ENCODE measurements at places on chromosomes 11 and 22.

GRCh38 chr22:24230911-24231656, 13.8 kb downstream of the GGT5 start:
- peak; percentile 48 for DNase-seq

DNA sequence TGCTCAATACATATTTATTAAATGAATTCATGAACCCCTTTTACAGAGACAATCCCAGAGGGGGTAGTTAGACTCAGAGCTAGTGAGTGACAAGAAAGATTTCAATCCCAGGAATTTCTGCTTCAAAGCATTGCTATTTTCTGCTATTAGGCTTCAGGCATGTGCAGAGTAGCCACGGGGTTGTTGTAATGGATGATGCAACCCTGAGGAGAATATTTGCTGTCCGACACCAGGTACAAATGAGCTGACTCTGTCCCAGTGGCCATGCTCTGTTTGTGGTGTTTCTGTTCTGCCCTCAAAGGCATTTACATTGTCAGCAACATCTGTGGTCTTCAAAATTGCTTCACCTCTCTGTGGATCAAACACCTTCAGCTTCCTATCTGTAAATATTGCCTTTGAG, 102.6 kb downstream of the CSNK2A3 start:
- DNase-seq = no peak

GRCh38 chr11:61071208-61071681, 31.0 kb upstream of the CD5 start:
- no peak for DNase-seq

- DNase-seq = no peak
These were observed 25.5 kb upstream of the LINC01488 start for GRCh38 chr11:69455969-69456368.

GRCh38 chr22:19800761-19801244, 40.2 kb downstream of the TBX1 start:
- no peak for DNase-seq

GRCh38 chr11:86627776-86628455, 44.5 kb downstream of the ME3 start:
- DNase-seq = no peak

DNA sequence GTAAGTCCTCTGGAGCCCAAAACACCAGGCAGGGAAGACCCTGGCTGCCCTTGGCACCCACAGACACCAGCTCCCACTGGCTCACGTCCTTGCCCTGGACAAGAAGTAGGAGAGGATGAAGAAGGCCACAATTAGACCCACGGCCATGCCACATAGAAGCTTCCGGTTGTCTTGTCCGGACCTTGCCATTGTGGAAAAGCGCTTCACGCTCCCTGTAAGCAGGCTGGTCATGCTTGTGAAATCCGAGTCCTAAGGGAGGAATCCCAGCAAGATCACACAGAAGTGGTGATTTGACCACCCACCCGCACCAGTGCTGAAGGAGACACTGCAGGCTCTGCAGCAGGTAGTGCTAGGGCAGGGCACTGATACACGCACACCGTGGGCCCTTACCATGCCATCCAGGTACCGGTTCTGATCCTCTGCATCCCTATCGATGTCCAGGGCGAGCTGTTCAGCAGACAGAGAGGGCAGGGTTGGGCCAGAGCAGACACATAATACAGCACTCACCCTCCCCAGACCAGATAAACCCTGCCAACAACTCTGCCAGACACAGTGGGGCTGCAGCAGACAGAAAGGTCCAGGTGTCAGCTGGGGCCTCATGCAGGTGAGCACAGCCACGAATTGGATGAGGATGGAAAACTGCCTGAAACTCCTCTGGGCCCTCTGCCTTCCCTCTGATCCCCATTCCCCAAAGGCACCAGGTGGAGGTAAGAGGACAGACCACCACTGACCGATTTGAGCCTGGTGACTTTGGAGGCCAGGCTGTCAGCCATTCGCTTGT, 1.8 kb downstream of the BET1L start:
- no peak for DNase-seq

DNA sequence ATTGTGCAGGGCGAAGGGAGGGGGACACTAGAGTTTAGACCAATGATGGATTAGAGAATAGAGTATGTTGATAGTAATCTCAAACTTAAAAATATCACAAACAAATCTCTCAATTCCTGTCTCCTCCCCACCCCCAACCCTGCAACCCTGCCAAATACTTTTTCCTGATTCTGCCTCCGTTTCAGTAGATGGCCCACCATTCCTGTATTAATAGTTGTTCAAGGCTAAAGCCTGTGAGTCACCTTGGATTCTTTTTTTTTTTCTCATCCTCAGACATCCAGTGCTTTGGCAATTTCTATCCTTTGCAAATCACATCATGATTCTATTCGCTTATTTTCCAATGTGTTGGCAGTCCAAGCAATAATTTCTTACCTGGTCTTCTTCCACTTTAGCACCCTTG, 207.9 kb downstream of the DYNC2H1 start:
- no peak for DNase-seq

- no peak for DNase-seq
These were observed 6.7 kb downstream of the CENPM start for GRCh38 chr22:41939981-41940831.

DNA sequence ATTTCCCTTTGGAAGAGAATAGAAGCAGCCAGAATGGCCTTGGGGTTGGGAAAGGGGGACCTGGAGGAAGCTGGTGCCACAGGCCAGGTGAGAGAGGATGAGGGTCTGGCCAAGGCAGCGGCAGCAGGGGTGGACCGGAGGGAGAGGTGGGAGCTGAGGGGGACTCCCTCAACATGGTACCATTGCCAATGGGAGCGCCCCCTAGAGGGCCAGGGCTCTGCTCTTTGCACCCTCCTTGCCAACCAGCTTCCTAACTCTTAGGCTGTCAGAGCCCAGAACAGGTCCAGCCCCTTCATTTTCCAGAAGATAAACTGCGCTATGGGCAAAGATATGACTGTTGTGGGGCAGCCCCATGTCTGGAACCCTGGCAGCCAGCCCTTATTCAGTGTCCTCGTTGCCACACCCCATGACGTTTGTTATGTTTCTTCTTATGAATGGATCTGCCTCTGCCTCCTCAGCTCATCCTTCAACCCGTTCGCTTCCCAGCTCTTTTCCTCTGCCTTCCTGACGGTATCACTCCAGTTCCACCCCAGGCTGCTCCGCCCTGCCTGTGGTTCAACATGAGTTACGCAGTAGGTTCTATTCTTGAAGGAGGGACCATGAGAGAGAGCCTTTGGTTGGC, 185.2 kb downstream of the GRIK4 start:
- DNase-seq = no peak

GRCh38 chr11:75279273-75279672, 38.7 kb downstream of the TPBGL start:
- no peak for DNase-seq

GRCh38 chr11:115613986-115614632, 109.9 kb upstream of the CADM1 start:
- DNase-seq = no peak

- DNase-seq = no peak
These were observed 573.5 kb downstream of the TBC1D22A start for GRCh38 chr22:47335958-47336357.

- DNase-seq = no peak
These were observed 313.7 kb downstream of the SWAP70 start for GRCh38 chr11:9977554-9977953.

DNA sequence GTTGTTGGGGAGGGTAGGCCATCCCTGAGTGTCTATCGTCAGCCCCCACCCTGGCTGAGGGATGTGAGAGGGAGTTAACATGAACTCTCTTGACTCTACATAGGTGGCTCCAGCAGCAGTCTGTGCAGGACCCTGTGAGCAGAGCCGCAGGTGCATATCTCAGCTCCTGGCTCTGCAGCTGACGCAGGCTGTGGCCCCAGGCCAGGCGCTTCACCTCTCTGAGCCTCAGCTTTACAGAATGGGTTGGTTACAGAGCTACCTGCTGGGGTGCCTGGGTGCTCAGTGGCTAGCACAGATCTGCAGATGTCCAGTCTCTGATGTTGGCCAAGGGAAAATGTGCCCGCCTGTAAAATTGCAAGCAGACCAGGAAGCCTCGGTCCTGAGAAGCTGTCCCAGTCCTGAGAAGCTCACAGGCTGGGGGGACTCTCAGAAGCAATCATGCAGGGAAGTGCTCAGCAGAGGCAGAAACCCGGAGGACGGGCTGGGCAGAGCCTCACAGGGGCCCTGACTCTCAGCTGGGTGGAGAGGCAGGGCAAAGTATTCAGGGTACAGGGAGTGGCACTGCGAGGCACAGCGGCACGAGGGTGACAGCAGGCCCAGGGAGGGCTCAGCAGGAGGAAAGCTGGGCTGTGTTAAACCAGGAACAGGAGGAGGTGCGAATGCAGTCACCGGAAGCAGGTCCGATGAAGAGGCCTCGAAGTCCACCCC, 15.9 kb upstream of the LRP5 start:
- no peak for DNase-seq

GRCh38 chr22:27602390-27602789, 199.2 kb downstream of the MN1 start:
- no peak for DNase-seq

DNA sequence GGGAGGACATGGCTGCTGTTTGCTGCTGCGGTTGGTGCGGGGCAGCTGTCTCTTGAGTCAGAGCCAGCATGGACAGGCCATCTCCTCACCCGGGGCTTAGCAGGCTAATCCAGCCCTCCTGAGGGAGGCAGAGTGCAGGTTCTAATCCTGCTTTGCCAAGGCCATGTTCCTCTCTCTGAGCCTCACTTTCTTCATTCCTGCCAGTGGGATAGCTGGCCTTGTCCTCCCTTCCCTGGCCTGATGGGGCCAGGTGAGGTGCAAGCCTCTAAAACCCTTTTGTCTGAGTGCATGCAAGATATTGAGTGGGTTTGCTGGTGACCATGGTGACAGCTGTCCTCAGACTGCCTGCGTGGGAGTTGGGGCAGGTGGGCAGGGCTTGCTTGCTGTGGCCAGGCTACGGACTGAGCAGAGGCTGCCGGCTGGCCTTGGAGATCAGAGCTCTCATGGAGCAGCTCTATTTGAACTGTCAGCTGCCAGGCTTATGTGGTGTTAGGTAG, 3.6 kb downstream of the USP35 start:
- no peak for DNase-seq

DNA sequence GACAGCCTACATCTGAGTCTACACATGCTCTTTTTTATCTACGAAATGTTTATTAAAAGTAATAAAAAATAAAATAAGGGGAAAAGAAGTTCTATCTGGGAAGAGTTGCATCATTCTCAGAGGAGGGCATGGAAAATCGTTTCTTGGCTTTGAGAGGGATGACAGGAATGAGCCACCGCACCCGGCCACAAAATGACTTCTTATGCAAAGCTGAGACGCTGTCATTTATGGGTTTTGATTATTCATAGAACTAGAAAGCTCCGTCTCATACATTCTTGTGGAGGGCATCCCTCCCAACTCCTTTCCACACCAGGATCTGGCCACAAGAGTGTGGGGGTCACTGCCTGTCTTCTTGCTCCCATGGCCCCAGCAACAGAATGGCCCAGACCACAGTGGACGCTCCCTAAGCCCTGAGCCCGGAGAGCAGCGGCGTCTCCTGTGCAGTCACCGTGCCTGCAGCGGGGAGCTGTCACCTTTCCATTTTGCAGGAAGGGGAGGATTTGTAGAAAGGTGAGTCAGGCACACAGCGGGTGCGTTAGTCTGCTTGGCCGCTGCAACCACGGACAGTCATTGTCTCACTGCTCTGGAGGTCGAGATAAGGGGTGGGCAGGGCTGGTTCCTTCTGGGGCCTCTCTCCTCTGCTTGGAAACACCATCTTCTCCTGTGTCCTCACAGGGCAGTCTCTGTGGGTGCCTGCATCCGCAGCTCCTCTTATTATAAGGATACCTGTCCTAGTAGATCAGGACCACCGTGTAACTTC, 1388.7 kb downstream of the BRD1 start:
- no peak for DNase-seq

GRCh38 chr11:34050581-34051348, 766 bp upstream of the CAPRIN1 start:
- no peak for DNase-seq

DNA sequence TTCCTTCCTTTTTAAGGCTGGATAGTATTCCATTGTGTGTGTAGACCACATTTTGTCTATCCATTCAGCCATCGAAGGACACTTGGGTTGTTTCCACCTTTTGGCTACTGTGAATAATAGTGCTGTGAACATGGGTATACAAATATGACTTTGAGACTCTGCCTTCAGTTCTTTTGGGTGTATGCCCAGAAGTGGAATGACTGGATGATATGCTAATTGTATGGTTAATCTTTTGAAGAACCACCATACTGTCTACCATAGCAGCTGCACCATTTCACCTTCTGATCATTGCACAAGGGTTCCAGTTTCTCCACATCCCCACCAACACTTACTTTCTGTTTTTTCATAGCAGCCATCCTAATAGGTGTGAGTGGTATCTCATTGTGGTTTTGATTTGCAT, 30.3 kb downstream of the SGSM1 start:
- no peak for DNase-seq

DNA sequence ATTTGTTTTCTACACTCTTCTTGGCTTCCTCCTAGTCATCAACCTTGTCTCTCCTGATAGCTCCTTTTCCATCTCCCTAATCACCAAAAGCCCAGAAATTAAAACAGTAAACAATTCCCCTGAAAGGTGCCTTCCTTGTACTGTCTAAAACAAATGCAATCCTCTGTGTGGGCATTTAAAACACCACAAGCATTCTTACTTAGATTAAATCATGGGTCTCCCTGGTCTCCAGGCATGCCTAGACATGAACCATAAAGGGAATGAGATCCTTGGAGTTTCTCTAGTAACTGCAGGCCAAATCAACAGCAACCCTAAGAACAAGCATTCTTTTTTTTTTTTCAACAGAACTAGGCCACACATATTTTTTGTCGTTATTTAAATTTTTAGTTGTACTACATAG, 1.9 kb downstream of the BTG4 start:
- no peak for DNase-seq

DNA sequence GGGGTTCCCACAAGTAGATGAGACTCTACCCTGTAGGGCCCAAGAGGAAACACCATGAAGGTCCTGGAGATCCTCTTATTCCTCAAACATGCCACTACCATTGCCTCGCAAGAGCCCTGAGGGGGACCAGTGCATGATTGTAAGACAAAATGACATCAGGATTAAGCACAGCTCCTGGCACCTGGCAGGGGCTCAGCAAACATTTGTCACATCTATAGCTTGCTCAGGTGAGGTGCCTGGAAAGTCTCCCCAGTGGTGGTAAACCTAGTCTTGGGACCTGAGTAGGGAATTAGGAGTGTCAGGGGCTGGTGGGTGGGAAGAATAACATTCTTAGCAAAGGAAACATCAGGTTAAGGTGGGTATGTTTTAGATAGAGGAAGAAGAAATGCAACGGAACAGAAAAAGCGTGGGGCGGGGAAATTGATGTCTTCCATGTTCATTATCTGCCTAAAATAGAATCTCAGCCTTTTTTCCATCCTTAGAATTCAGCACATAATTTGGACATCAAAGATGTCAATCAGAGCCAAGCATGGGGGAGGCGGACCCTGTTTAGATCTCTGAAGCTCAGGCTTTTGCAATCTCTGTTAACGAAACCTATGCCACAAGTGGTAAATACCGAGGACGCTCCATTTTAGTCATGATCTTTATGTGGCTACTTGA, 924 bp downstream of the YPEL1 start:
- DNase-seq = no peak

DNA sequence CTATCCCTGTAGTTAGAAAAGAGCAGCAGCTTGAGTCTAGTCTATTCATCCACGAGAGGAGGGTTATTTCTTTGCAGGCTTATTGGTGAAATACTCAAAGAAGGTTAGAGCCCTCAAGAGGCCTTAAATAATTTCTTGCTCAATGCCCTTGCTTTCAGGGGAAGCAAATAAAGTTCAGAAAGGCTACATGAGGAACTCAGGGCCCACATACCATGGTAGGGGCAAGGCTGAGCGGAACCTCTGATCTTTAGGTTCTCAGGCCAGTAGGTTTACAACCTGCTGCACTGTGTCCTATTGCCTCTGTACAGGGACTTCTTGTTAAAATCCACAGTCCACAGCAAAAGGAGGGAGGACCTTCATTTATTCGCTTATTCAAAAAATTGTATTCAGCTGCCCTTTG, 101.7 kb downstream of the ADAMTS15 start:
- DNase-seq = no peak
